ENCODE measurements at places on chromosomes 6 and 20. TPM values are rescaled to one million over a fixed set of nuclear protein-coding genes. Genes with fewer than 3 reads are reported as not detected.

DNA sequence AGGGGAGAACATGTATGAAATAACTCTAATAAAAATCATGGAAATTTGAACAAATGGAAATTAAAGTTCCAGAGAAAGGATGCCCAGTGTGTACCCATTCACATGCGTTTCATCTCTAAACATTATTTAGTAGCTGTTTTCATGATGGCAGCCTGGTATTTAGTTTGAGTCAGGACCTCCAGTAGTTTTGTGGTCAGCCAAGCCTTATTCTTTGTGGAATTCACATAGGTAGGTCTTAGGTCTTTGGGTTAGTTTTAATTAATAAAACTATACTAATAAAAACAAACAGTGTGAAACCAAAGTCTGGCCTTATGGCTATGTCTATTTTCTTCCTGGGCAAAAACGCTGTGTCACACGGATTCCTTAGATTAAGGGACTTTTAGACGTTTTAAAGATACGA is 137.8 kb downstream of the FOXC1 start:
- H3K27ac ChIP-seq: no peak overlapping the region
- no peaks in the 10 kb centered on the region for H3K36me3 ChIP-seq
- no peak for DNase-seq
- peaks cover 1% of the 10 kb centered on the region for H3K27me3 ChIP-seq

GRCh38 chr6:167444602-167445346 is 119.9 kb downstream of the TTLL2 start:
- no peak overlapping the region for H3K27ac ChIP-seq
- DNase-seq: no peak
- no peak overlapping the region for H3K4me3 ChIP-seq
- no peaks in the 10 kb centered on the region for H3K27me3 ChIP-seq

DNA sequence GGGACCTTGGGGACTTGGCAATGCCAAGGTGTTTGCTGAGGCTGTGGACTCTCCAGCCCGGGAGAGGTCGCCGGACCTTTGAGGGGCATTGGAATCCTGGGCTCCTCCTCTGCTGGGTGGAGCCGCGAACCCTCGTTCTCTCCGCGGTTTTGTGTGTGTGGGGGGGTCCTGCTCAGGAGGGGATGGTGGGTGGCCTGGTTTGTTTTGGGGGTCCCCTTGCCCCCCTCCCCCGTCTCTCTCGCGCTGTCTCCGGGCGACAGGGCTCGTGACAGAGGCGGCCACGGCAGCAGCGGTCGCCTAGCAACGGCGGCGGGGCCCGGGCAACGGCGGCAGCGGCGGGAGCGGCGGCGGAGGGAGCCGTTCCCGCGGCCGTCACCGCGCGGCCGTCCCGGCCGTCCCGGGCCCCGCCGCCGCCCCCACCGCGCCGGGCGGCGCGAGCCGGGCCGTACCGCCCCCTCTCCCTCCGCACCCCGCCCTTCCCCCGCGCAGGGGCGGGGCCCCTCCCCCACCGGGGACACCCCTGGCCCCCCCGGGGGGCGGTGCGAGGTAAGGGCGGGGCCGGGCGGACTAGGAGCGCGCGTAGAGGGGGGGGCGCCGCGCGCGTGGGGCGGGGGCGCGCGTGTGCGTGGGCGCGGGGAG is 7.8 kb downstream of the SYNGAP1 start:
- peak overlapping the region; percentile 90 for H3K4me3 ChIP-seq
- H3K4me1 ChIP-seq: peaks cover 84% of the 10 kb centered on the region
- H3K27ac ChIP-seq: peak overlapping the region; percentile 92
- no peak for DNase-seq
- peaks cover 22% of the 10 kb centered on the region for H3K36me3 ChIP-seq

The LY6G6D gene
- total RNA-seq: not detected

GRCh38 chr6:41722969-41723529 is 12.4 kb downstream of the TFEB start:
- peak overlapping the region; percentile 91 for H3K27ac ChIP-seq
- H3K4me3 ChIP-seq: peak overlapping the region; percentile 55
- no peaks in the 10 kb centered on the region for H3K27me3 ChIP-seq
- H3K36me3 ChIP-seq: no peaks in the 10 kb centered on the region
- H3K4me1 ChIP-seq: peaks cover 41% of the 10 kb centered on the region

GRCh38 chr6:79302341-79302740 is 67.9 kb upstream of the HMGN3 start:
- DNase-seq: no peak
- no peaks in the 10 kb centered on the region for H3K27me3 ChIP-seq
- no peak overlapping the region for H3K27ac ChIP-seq
- H3K4me1 ChIP-seq: no peaks in the 10 kb centered on the region
- no peak overlapping the region for H3K4me3 ChIP-seq
- H3K36me3 ChIP-seq: no peaks in the 10 kb centered on the region

GRCh38 chr20:23294671-23295070 is 55.9 kb upstream of the NXT1 start:
- H3K4me3 ChIP-seq: no peak overlapping the region
- no peaks in the 10 kb centered on the region for H3K36me3 ChIP-seq
- peaks cover 10% of the 10 kb centered on the region for H3K4me1 ChIP-seq
- no peak overlapping the region for H3K27ac ChIP-seq
- DNase-seq: no peak

- no peak for DNase-seq
- no peak overlapping the region for H3K4me3 ChIP-seq
- peaks cover 3% of the 10 kb centered on the region for H3K27me3 ChIP-seq
- H3K27ac ChIP-seq: no peak overlapping the region
- peaks cover 35% of the 10 kb centered on the region for H3K4me1 ChIP-seq
Observed at GRCh38 chr6:36353411-36353915, 16.8 kb upstream of the BNIP5 start.

The BAK1 gene
- 19.7 TPM for total RNA-seq

GRCh38 chr20:4574356-4574690 is 147.4 kb upstream of the PRND start:
- peaks cover 3% of the 10 kb centered on the region for H3K27me3 ChIP-seq
- H3K27ac ChIP-seq: peak overlapping the region; percentile 95
- peaks cover 52% of the 10 kb centered on the region for H3K4me1 ChIP-seq
- no peak for DNase-seq
- H3K36me3 ChIP-seq: peaks cover 7% of the 10 kb centered on the region
- H3K4me3 ChIP-seq: peak overlapping the region; percentile 76

DNA sequence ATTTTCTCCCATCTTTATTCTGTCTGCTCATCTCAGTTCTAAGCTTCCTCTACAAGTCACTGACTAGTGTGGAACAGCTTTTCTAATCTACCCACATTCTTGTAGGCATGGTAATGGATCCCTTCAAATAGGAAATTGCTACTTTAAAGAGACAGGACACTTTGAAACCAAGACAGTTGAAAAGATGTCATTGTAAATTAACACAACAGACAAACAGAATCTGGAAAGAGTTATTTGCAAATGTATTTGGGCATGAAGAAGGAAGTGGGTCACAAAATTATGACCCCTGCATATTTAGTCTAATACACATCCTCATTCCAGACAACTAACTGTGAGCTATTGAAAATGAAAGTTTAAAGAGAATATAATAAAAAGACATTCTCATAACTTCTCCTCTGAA is 298.2 kb upstream of the MARCKS start:
- peaks cover 56% of the 10 kb centered on the region for H3K4me1 ChIP-seq
- H3K36me3 ChIP-seq: no peaks in the 10 kb centered on the region
- H3K27ac ChIP-seq: peak overlapping the region; percentile 67
- DNase-seq: peak; percentile 53

- H3K4me3 ChIP-seq: no peak overlapping the region
- H3K27me3 ChIP-seq: peaks cover 29% of the 10 kb centered on the region
- no peak overlapping the region for H3K27ac ChIP-seq
- H3K4me1 ChIP-seq: no peaks in the 10 kb centered on the region
Observed at GRCh38 chr20:22583773-22584521, 425 bp downstream of the FOXA2 start.

DNA sequence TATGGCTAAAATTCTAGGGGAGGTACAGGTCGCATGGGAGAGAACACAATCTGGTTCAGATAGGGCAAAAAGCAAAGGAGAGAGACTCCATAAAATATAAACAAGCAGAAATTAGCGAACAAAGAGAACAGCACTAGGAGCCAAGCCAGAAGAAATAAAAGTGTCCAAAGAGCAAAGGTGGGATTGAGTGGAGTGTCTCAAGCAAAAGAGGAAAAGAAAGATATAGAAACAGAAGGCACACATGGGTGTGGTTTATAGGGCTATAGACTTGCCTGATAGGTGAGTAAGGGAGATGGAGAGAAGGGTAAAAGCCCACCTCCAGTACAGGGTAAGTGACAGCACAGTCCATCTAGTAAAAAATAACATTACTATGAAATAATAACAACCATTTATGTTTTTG is 36.5 kb upstream of the IRAK1BP1 start:
- H3K27me3 ChIP-seq: no peaks in the 10 kb centered on the region
- H3K4me3 ChIP-seq: no peak overlapping the region
- no peaks in the 10 kb centered on the region for H3K36me3 ChIP-seq
- no peak for DNase-seq

DNA sequence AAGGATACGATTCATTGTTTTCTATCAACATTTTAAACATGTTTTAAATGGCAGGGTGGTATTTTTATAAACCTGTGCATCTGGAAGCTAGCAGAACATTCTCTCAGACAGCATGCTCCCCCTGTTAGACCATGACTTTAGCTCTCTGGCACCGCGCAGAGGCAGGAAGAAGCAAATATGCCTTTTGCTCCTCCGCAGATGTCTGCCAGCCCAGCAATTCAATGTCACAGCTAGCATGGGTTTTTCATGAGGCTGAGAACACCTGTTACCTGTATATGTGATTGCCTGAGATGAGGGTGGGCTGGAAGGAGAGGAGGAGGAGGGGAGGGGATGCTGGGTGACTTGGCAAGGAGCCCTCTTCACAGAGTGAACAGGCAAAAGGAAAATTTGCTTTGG is 6.7 kb downstream of the MTCH1 start:
- DNase-seq: peak; percentile 31
- peaks cover 25% of the 10 kb centered on the region for H3K36me3 ChIP-seq
- peaks cover 36% of the 10 kb centered on the region for H3K4me1 ChIP-seq
- peak overlapping the region; percentile 53 for H3K27ac ChIP-seq

The CST7 gene
- not detected for total RNA-seq

GRCh38 chr6:134510142-134510541 is 192.2 kb upstream of the SGK1 start:
- no peak overlapping the region for H3K4me3 ChIP-seq
- H3K4me1 ChIP-seq: peaks cover 36% of the 10 kb centered on the region
- no peak for DNase-seq
- no peak overlapping the region for H3K27ac ChIP-seq
- no peaks in the 10 kb centered on the region for H3K27me3 ChIP-seq

DNA sequence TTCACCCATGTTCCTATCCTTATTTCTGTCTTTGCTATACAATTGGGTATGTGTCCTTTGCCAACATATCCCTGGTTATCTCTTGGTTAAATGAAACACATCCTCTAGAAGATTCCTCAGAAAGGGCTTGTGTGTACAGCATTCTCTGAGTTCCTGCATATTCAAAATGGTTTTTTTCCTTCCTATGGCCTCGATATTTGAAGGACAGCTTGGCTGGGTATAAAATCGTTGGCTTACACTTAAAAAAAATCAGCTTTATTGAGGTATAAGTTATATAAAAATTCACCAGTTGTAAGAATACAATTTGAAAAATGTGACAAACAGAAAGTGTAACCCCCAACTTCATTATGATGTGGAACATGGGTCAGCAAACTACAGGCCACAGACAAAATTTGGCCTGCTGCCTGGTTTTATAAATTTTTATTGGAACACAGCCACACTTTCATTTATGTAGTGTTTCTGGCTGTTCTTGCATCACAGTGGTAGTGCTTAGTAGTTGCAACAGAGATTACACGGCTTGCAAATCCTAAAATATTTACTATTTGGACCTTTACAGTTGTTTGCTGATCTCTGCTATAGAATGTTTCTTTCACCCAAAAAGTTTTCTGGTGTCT is 16.7 kb downstream of the PCMT1 start:
- H3K36me3 ChIP-seq: peaks cover 33% of the 10 kb centered on the region
- H3K4me1 ChIP-seq: peaks cover 31% of the 10 kb centered on the region
- no peaks in the 10 kb centered on the region for H3K27me3 ChIP-seq

The C6orf58 gene
- not detected for total RNA-seq

- DNase-seq: no peak
- H3K4me3 ChIP-seq: no peak overlapping the region
- H3K4me1 ChIP-seq: no peaks in the 10 kb centered on the region
- H3K27me3 ChIP-seq: no peaks in the 10 kb centered on the region
- H3K36me3 ChIP-seq: peaks cover 2% of the 10 kb centered on the region
Observed at GRCh38 chr6:160667639-160668481, 3.8 kb upstream of the LPA start.

- peaks cover 62% of the 10 kb centered on the region for H3K4me1 ChIP-seq
- peaks cover 11% of the 10 kb centered on the region for H3K36me3 ChIP-seq
- peak overlapping the region; percentile 77 for H3K27ac ChIP-seq
- peak overlapping the region; percentile 99 for H3K4me3 ChIP-seq
Observed at GRCh38 chr6:111478749-111479148, 4.3 kb downstream of the REV3L start.

The HTR1B gene
- 0.87 TPM for total RNA-seq

The C20orf204 gene
- total RNA-seq: 0.32 TPM

- H3K36me3 ChIP-seq: peaks cover 24% of the 10 kb centered on the region
- peak; percentile 19 for DNase-seq
- peak overlapping the region; percentile 82 for H3K27ac ChIP-seq
- H3K27me3 ChIP-seq: peaks cover 2% of the 10 kb centered on the region
Observed at GRCh38 chr20:17651129-17651759, 30.8 kb downstream of the RRBP1 start.

DNA sequence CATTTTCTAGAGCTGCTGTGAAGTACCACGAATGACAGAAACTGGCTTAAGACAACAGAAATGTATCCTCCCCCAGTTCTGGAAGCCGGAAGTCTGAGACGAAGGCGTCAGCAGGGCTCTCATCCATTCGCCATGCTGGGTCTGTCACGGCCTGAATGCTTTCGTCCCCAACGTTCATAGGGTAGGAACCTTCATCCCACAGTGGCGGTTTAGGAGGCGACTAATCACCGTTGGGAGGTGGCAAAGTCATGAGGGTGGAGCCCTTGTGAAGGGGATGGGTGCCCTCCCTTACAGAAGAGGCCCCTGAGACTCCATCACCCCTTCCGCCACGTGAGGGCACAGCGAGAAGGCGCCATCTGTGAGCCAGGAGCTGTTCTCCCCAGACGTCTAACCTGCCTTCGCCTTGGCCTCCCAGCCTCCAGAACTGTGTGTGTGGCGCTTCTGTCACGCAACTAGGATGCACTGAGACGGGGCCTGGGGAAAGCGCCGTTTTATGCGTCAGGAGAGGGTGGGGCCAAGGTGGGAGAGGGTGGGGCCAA is 250.3 kb downstream of the TTLL2 start:
- H3K27ac ChIP-seq: no peak overlapping the region
- H3K27me3 ChIP-seq: peaks cover 1% of the 10 kb centered on the region
- no peak for DNase-seq

The STMND1 gene
- total RNA-seq: not detected

DNA sequence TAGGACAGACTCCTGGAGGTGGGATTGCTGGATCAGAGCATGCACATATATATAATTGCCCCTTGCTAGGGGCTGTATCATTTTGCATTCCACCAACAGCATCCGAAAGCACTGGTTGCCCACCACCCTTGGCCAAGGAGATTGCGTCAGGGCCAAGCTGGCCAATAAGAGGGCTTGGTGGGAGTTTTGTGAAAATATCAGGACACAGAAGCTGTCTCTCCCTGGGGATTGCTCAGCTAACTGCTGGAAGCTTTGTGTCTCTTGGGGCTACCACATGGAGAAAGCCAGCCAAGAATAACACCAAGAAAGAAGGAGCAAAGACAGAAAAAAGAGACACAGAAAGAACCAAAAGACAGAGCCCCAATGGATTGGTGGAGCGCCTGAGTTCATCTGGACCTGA is 90.6 kb upstream of the RALGAPA2 start:
- no peaks in the 10 kb centered on the region for H3K4me1 ChIP-seq
- H3K27me3 ChIP-seq: 0 out of 2 replicates have a peak, but pooled peaks cover 1% of the 10 kb centered on the region
- H3K4me3 ChIP-seq: no peak overlapping the region
- H3K36me3 ChIP-seq: no peaks in the 10 kb centered on the region
- H3K27ac ChIP-seq: no peak overlapping the region

GRCh38 chr6:139114746-139115145 is 20.1 kb upstream of the HECA start:
- no peak for DNase-seq
- H3K4me1 ChIP-seq: peaks cover 25% of the 10 kb centered on the region
- H3K36me3 ChIP-seq: peaks cover 4% of the 10 kb centered on the region
- H3K4me3 ChIP-seq: no peak overlapping the region

Data from HFFc6 (cell line).